ENCODE measurements at places on chromosomes 16 and 17. TPM values are rescaled to one million over a fixed set of nuclear protein-coding genes. Genes with fewer than 3 reads are reported as not detected.

EME2 gene
- 21.1 TPM for total RNA-seq

KRTAP4-3 gene
- not detected for total RNA-seq

ITGA2B gene
- total RNA-seq: 3.4 TPM

HOXB5 gene
- total RNA-seq: 51.9 TPM

CDH16 gene
- 0.14 TPM for total RNA-seq

Data from motor neuron (in vitro differentiated cells).